ENCODE measurements at places on chromosomes 2 and 18.
A peak's percentile ranks its signal among the peaks of the same experiment; 100 is the strongest.

- no peak for DNase-seq
- no peak overlapping the region for H3K27ac ChIP-seq
- no peak overlapping the region for H3K4me3 ChIP-seq
- no peaks in the 10 kb centered on the region for H3K4me1 ChIP-seq
Measured at GRCh38 chr2:140892911-140893637, 1237.7 kb downstream of the LRP1B start.

GRCh38 chr2:20439193-20439475 lies 7.7 kb upstream of the RHOB start:
- H3K36me3 ChIP-seq = no peaks in the 10 kb centered on the region
- H3K27ac ChIP-seq = no peak overlapping the region
- H3K4me1 ChIP-seq = no peaks in the 10 kb centered on the region
- DNase-seq = no peak

- H3K27me3 ChIP-seq = no peaks in the 10 kb centered on the region
- no peak overlapping the region for H3K4me3 ChIP-seq
- no peaks in the 10 kb centered on the region for H3K4me1 ChIP-seq
- no peak for DNase-seq
Measured at GRCh38 chr2:14750433-14750832, 117.9 kb downstream of the LRATD1 start.

DNA sequence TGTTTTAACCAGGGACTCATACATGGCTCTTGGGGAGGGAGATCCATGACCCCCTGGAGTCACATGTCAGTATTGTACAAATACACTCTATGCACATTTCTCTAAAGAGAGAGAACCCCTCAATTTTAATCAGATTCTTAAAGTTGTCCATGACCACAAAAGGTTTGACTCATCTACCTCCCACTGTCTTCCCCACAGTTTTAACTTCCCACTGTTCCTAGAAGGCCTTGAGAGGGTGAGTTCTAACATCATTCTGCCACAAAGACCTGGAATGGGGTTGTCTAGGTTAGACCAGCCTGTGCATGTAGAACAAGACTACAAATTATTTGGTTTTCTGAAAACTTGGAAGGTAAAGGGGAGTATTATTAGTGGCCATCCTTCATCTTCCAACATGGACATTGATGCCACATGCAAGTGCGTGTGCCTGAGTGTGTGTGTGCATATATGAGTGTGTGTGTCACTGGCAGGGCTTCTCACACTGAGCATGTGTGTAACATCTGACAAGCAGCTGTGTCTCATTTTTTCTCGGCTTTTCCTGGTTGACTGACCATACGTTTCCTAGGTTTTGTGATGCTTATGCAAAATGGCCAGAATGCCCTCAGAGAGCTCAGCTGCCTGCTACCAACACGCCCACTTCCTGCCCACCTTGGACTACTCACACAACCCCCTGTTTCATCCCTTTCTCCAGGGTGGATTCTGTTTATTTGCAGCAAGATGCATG lies 94.6 kb upstream of the LGALSL start:
- H3K27me3 ChIP-seq = peaks cover 58% of the 10 kb centered on the region
- no peaks in the 10 kb centered on the region for H3K36me3 ChIP-seq
- peaks cover 5% of the 10 kb centered on the region for H3K4me1 ChIP-seq
- no peak overlapping the region for H3K4me3 ChIP-seq

DNA sequence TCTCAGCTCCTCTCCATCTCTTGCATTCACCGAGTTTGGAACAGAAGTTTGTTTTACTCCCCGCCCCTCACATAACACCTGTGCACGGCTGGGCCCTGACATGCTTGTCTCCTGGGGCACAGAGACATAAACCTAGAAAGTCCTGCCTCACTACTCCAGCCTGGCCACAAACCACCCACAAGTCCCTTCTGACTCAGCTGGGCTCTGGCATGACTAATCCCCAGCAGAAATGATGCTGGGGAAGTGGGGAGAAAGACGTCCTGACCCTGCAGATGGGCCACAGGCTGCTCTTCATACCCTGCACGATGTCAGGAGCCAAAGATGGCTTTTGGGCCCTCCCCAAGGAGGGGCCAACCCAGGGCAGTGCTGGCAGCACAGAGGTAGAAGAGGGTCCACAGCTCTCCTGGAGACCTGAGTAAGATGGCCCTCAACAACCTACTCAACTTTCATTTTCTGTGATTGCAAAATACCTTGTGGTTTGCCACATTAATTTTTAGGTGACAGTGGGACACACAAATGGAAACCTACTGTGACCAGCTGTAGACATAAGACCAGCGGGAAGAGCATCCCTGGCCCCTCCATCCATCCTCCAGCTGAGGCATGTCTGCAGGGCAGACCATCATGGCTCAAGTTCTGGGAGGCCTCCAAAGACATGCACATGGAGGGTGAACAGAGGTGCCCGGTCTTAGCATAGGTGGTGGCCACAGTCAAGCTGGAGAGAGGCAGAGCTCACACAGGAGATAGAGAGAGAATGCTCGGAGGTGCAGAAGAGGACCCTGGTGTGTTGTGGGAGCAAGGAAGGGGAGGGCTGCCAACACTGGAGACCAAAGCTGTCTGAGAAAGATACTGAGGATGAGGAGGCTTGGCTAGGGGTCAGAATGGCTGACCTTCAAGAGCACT lies 40.0 kb downstream of the DNMT3A start:
- no peaks in the 10 kb centered on the region for H3K27me3 ChIP-seq
- H3K4me1 ChIP-seq = peaks cover 61% of the 10 kb centered on the region

DNA sequence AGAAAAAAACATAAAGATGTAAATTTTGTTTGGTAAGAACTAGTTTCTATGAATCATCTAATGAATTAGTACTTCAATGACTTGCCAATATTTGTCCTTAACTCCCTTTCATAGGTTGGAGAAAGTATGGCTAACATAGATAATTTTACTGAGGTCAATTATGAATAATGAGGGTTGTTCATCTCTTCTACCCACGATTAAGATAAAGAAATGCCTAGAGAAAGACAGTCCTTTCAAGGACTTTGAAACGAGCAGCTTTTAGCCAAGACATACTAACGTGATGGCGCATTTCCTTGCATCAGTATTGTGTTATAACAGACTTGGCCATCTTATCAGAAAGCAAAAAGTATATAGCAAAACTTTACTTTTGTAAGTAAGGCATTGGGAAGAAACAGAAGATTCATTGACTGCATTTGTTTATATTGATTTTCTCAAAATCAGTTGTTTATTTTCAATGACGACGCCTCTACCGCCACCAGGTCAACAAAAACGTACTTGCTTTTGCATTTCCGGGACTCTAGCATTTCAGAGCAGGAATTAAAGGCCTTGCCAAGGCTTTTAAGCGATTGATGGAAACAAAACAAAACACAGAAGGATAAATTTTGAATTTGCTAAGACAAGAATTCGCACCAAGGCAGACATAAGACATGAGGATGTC lies 961 bp downstream of the RBM43 start:
- peaks cover 30% of the 10 kb centered on the region for H3K4me1 ChIP-seq
- peaks cover 3% of the 10 kb centered on the region for H3K36me3 ChIP-seq
- H3K27me3 ChIP-seq = no peaks in the 10 kb centered on the region
- peak overlapping the region; percentile 92 for H3K4me3 ChIP-seq
- peak; percentile 35 for DNase-seq
- peak overlapping the region; percentile 99 for H3K27ac ChIP-seq

- no peak overlapping the region for H3K4me3 ChIP-seq
- H3K4me1 ChIP-seq = no peaks in the 10 kb centered on the region
- H3K27me3 ChIP-seq = peaks cover 18% of the 10 kb centered on the region
- DNase-seq = no peak
- no peak overlapping the region for H3K27ac ChIP-seq
Measured at GRCh38 chr2:41933046-41933420, 114.8 kb upstream of the PKDCC start.

DNA sequence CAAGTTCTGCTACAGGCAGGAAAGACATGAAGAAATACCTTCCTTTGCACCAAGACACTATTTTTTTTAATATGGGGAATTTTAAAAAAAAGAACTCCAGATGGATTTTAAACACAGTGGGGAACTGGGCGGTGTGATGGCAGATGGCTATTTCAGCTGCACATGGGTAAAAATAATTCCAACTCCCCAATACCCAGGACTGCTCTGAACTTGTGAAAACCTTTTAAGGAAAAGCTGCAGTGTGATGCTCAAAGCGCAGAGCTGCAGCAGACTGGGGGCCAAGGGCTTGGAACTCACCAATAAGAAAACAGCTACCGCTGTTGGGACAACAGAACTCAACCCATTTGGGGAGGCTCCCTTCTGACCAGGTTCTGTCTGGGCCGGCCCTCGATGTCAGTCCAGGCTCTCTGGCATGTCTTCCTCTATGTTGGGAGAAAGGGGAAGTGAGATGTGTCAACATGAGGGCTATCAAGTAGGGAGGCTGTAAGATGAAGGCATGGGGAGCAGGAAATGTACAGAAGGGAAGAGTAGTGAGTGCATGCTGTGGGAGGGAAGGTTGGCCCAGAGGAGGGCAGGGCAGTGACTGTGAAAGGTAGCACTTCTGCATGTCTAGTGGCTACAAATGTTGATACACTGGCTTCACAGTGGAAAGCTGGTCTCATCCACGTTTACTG lies 64.0 kb upstream of the SLC14A2 start:
- no peak overlapping the region for H3K27ac ChIP-seq
- no peak for DNase-seq
- H3K4me3 ChIP-seq = no peak overlapping the region
- no peaks in the 10 kb centered on the region for H3K4me1 ChIP-seq

GRCh38 chr2:39782591-39782990 lies 3.5 kb upstream of the THUMPD2 start:
- H3K36me3 ChIP-seq = peaks cover 6% of the 10 kb centered on the region
- H3K4me1 ChIP-seq = peaks cover 33% of the 10 kb centered on the region

DNA sequence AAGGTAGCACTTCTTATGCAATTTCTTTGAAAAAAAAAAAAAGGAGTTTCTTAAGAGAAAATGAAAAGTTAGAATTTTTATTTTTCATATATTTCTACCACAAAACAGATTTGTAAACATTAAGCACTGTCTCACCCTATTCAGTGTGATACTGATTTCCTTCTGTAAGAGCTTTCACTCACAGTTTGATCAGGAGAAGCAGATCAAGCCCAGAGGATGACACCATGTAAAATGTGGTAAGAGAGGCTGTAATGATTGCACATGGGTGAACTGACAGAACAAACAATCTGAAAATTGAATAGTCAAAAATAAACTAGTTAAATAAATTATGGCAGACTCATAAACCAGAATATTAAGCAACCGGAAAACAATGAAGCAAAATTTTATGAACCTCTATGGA lies 54.5 kb downstream of the MEMO1 start:
- peak overlapping the region; percentile 70 for H3K27ac ChIP-seq
- H3K4me3 ChIP-seq = no peak overlapping the region
- H3K4me1 ChIP-seq = peaks cover 37% of the 10 kb centered on the region
- no peaks in the 10 kb centered on the region for H3K27me3 ChIP-seq
- DNase-seq = no peak

DNA sequence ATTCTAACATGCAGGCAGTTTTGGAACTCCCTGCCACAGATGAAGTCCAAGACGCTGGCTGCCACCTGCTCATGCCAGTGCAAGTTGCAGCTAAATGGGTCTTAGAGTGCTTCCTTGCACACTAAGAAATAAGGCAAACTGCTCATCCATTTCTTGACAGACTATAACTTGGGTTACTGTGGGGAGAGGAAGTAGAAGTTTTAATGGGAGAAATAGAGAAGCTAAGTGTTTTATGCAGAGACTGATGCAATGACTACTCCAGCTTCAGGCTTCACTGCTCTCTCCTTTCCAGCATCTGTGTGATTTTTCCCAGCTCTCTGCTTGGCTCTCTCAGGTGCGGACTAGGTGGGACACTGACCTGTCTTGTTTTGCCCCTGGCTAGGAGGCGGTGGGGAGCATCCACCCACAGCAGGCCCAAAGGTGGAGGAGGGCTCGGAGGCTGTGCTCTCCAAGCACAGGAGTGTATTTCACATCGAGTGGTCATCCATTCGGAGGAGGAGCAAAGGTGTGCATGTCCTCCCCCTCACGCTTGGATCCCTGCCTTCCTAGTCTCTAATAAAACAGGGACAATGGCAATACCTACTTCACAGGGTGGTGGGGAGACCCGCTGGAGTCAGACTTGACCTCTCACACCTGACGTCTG lies 48.2 kb downstream of the SLC14A2 start:
- DNase-seq = no peak
- H3K27ac ChIP-seq = no peak overlapping the region
- peaks cover 34% of the 10 kb centered on the region for H3K27me3 ChIP-seq
- peaks cover 44% of the 10 kb centered on the region for H3K4me1 ChIP-seq
- no peaks in the 10 kb centered on the region for H3K36me3 ChIP-seq

GRCh38 chr2:207516206-207516605 lies 13.6 kb upstream of the CREB1 start:
- peaks cover 17% of the 10 kb centered on the region for H3K4me1 ChIP-seq
- no peak overlapping the region for H3K4me3 ChIP-seq
- no peak overlapping the region for H3K27ac ChIP-seq
- no peaks in the 10 kb centered on the region for H3K36me3 ChIP-seq
- peaks cover 3% of the 10 kb centered on the region for H3K27me3 ChIP-seq
- DNase-seq = no peak

- peaks cover 2% of the 10 kb centered on the region for H3K36me3 ChIP-seq
- no peak overlapping the region for H3K27ac ChIP-seq
- H3K4me1 ChIP-seq = peaks cover 30% of the 10 kb centered on the region
- DNase-seq = no peak
- no peak overlapping the region for H3K4me3 ChIP-seq
Measured at GRCh38 chr2:127392133-127392827, 4.5 kb upstream of the MAP3K2 start.

DNA sequence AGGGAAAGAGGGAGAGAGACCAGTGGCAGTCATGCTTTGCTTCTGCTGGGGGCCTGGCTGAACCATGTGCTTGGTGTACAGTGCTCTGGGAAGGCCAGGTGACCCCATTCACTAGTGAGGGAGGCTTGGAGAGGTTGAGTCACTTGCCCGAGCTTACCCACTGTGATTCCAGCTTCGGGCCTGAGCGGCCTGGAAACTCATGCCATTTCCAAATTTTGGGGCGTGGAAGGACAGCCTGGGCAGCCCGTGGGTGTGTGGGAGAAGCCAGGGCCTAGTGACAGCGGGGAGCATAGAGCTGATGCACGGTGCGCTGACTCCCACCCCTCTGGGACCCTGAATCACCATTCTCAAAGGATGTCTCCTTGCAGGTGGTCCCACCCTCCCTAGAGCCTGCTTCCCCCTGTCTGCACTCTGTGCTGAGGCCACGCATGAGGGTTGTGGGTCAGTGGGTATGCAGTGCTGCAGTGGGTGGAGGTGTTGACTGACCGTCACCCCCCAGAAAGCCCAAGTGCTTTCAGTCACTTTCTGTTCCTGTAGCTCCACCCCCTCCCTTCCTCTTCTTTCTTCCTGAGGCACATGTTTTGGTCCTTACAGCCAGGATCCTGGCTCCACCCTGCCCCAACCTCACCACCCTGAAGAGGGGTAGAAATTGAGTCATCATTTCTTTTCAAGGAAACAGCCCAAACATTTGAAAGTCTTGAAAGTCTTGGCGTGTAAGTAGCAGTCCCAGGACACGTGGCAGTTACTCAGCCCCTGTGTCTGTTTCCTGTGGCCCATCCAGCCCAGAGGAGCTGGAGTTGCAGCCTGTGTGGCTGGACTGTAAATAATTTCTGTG lies 69.3 kb upstream of the MCFD2 start:
- H3K36me3 ChIP-seq = peaks cover 23% of the 10 kb centered on the region
- peak overlapping the region; percentile 61 for H3K4me3 ChIP-seq
- H3K4me1 ChIP-seq = peaks cover 71% of the 10 kb centered on the region

GRCh38 chr18:11245879-11246278 lies 96.5 kb upstream of the PIEZO2 start:
- H3K27me3 ChIP-seq = no peaks in the 10 kb centered on the region
- no peaks in the 10 kb centered on the region for H3K4me1 ChIP-seq
- H3K36me3 ChIP-seq = no peaks in the 10 kb centered on the region
- H3K4me3 ChIP-seq = no peak overlapping the region

- H3K27me3 ChIP-seq = peaks cover 13% of the 10 kb centered on the region
- peaks cover 5% of the 10 kb centered on the region for H3K36me3 ChIP-seq
- no peak overlapping the region for H3K4me3 ChIP-seq
- no peak for DNase-seq
- H3K27ac ChIP-seq = no peak overlapping the region
Measured at GRCh38 chr2:10518470-10519393, 70.6 kb upstream of the ODC1 start.
